Stimulated activated CD8-positive, alpha-beta memory T cell treated with anti-CD3 and anti-CD28 coated beads, Interleukin-12 subunit alpha, Interleukin-12 subunit beta, amount 100 ng/mL, for 4 hours (primary cell): ENCODE measurements at places on chromosomes 4 and X.

- DNase-seq = no peak
Observed at GRCh38 chr4:170671171-170671570, 581.4 kb upstream of the AADAT start.

DNA sequence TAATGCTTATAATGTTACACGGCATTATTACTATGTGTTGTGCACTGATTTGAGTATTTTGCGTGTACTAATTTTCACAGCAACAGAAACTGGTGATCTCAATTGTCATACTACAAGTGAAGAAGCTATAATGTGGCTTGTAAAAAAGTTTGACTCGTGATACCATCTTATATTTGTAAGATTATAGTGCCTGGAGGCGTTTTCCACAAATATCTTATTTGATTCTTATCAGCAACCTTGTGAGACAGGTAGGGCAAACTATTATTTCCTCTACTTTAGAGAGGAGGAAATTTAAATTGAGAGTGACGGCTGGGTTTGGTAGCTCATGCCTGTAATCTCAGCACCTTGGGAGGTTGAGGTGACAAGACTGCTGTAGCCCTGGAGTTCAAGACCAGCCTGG is 4.5 kb downstream of the CUL4B start:
- no peak for DNase-seq

DNA sequence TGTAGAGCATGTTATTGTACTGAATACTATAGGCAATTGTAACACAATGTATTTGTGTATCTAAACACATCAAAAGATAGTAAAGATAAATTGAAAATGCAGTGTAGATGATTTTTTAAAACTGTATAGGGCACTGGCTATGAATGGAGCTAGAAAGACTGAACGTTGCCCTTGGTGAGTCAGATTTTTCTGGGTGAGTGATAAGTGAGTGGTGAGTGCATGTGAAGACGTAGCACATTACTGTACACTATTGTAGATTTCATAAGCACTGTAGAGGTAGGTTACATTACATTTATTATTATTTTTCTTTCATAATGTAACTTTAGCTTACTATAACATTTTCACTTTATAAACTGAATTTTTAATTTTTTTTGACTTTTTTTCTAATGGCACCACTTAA is 1491.6 kb downstream of the TECRL start:
- no peak for DNase-seq

GRCh38 chr4:83821493-83821892 is 285.6 kb downstream of the GPAT3 start:
- DNase-seq = no peak

GRCh38 chrX:19886375-19886774 is 1.0 kb downstream of the SH3KBP1 start:
- DNase-seq = no peak

DNA sequence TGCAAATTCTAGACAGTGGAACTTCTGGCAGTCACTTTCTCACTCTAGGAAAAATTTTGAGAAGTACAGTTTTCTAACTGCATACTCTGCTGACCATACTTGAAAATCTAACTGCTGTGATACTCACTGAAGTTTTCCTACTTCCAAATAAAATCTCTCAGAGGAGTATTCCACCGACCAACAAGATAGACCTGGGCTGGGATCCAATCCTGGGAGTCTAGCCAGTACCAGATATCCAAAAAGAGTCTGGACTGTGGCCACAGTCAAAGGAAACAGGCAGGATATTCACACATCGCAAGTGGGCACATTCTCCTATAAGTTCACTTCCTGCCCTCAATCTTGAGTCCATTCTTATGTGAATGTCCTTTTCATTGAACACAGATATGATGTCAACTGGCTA is 1138.7 kb upstream of the PCDH7 start:
- no peak for DNase-seq

DNA sequence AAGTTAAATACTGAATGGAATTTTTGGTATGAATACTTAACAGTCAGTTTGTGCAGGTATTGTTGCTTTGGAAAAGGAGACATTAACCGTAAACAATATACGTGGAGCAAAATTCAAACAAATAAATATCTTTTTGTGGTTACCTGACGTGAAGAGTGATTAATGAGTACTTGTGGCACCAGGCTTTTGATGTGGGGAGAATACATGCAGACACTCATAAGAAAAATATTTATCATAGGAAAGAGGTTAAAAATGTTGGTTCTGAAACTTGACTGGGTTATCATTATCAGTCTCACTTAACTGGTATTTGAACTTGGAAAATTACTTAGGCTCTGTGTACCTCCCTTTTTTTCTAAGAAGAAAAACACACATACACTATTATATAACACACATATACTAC is 136.4 kb upstream of the NDST4 start:
- DNase-seq = no peak

DNA sequence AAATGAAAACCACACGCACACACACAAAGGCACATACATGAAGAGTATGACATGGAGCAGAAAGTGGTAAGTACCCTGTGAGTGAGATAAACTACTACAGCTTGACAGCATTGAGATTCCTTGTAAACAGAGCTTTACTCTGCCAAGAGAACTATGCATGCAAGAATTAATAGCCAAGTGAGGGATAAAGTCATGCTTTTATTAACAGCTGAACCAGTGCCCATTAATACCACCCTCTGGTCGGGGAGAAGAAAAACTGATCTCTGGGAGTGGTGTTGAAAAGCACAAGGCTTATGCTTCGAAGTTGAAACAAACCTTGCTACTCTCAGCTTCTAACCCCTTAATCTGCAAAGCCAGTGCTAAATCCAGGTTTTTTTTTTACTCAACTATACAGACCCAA is 95.9 kb upstream of the C1QTNF7 start:
- no peak for DNase-seq

DNA sequence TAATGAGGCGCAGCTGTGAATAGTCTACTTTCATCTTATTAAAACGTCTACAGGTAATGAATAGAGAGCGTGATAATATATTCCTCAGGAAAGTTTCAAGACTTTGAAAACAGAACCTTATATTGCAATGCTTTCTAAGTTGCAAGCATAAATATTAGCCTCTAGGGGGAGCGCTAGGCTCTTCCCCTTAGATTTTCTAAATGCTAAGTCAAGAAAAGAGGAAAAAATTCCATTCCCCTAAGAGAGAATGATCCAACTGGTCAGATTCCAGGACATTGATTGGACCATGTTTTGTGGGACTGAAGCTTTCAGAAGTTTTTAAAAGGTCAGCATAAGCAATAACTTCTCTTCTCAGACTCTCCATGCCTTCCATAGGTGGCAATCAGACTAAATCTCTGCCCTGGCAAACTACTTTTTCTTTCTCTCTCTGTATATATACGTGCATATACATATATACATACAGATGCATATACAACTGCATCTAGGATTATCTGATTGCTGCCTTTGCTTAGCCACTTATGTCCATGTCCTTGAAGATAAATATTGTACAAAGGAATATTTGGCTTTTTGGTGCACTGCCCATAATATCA is 492.9 kb downstream of the INPP4B start:
- DNase-seq = no peak

GRCh38 chr4:47167081-47168035 is 136.0 kb downstream of the GABRB1 start:
- no peak for DNase-seq

GRCh38 chr4:38785041-38785790 is 2.4 kb upstream of the TLR10 start:
- no peak for DNase-seq

DNA sequence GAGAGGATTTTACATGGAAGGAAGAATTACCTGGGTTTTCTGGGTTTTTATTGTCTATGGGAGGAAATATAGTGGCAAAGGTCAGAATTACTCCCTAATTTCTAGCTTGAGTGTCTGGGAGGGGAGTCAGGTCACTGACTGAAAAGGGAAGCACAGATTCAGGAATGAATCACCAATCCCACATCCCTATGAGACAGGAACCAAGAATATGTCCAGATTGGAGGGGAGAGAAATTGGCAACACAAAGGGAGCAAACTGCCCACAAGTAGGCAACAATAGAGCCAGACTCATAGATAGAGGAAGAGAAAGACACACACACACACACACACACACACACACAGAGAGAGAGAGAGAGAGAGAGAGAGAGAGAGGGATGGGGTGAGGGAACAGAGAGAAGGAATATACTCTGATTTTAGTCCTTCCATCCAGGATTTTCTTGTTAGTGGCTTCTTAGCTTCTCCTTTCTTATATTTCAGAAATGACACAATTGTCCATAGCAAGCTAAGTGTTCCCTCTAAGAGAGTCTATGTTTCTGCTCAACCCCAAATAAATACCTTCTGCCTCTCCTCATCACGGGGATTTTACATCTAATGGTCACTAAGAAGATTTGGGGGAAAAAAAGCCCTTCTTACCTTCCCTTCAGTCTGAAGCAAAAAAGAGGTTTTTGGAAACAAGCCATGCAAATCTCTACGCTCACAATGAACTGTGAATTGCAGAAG is 12.0 kb downstream of the P2RY10 start:
- DNase-seq = no peak

- no peak for DNase-seq
Observed at GRCh38 chr4:113116414-113117357, 67.2 kb downstream of the ANK2 start.

DNA sequence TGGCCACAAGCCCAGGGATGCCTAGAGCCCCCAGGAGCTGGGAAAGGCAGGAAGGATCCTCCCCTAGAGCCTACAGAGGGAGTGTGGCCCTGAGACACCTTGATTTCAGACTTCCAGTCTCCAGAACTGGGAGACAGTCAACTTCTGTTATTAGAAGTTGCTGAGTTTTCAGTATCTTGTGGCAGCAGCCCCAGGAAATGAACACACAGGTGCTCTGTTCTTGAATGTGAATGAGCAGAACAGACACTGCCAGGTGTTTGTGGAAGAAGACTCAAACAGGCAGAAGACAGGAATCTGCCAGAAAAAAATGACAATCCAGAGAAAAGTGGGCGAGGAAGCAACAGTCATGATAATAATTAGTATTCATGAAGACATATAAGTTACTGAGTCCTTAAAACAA is 64.5 kb upstream of the STS start:
- no peak for DNase-seq

DNA sequence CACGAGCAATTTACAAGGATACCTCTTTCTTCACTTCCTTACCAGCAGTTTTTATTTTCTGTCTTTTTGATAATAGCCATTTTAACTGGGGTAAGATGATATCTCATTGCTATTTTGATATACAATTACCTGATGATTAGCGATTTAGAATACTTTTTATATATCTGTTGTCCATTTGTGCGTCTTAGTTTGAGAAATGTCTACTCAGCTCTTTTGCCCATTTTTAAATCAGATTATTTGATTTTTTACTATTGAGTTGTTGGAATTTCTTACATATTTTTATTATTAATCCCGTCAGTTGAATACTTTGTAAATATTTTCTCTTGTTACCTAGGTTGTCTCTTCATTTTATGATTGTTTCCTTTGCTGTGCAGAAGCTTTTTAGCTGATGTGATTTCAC is 1.5 kb upstream of the SPIN2A start:
- no peak for DNase-seq

DNA sequence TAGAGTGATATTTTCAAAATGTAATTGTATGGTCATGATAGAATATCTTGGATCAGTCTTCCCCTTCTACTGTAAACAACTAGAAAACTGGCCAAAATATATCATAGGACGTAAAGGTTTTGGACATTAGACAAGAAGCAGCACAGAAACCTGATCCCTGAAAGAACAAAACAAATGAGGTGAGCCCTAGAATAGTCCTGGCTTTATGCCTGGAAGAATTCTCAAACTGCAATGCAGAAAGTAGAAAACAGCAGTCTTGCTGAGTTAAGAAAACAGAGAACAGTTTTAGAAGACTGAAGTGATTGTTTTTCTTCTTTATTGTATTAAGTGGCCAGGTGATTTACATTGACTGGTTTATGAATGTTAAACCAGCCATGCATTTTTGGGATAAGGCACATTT is 19.5 kb downstream of the NSUN7 start:
- DNase-seq = no peak

DNA sequence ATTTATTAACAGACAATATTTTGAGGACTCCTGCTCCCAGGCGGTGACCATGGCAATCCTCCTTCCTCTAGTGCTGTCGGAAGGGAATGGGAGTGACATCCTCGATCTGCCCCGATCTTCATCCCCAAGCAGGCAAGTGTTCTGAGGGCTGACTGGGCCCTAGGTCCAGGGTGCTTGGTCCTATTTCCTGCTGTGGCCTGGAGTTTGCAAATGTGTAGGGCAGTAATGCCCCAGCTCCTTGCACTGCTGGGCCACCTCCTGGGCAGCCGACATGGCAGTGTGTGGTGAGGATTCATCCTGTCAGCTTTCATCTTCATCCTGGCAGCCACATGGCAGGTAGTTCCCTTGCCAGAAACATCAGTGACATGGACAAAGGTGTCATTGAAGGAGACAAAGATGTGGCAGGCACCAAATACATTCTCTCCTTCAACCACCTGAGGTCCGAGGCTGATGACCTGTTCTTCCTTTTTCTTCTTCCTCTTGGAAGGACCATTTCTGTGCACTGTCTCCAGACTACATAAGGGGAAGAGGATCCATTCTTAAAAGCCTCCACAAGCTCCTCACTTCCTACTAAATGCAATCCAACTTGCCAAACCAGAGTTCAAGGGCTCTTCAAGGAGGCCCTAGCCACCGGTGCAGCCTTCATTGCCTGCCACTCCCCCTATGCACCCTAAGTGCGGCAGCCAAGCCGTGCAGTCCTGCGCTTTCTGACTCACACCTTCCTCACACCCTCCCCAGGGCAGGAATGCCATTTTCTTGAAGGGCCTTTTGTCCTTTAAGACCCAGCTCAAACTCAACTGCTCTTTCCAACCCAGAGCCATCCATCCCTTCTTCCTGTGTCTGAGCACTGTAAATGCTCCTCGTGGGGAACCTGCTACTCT is 65.7 kb downstream of the TMEM154 start:
- DNase-seq = no peak

- DNase-seq = no peak
Observed at GRCh38 chr4:128854433-128854832, 44.9 kb downstream of the JADE1 start.

- DNase-seq = no peak
Observed at GRCh38 chrX:87338510-87338909, 179.1 kb upstream of the KLHL4 start.

- no peak for DNase-seq
Observed at GRCh38 chr4:153269218-153269990, 65.2 kb downstream of the TRIM2 start.

GRCh38 chr4:94302191-94302590 is 40.4 kb downstream of the HPGDS start:
- no peak for DNase-seq

DNA sequence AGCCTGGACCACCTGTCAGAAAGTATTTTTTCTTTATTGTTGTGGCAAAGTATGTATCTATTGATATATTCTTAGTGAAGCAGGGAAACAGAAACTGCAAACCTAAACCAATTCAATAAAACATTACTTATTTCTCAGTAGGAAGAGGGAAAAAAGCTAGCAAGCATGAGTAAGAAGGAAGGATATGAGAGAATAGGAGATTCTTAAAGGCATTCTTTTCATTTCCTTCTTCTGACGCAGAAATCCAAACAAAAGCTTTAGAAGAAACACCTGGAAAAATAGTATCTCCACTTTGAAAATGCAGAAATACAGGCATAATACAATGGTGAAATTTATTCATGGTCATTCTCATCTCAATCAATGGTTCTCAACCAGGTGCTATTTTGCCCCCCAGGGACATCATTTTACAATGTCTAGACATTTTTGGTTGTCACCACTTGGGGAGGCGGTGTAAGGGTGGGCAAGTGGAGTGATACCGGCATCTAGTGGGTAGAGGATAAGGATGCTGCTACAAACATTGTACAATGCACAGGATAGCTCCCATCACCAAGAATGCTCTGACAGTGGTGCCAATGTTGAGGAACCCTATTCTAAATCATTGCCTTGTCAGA is 21.7 kb upstream of the ATXN3L start:
- no peak for DNase-seq
